ENCODE measurements at places on chromosomes 11 and 22. TPM values are rescaled to one million over a fixed set of nuclear protein-coding genes. Genes with fewer than 3 reads are reported as not detected.

DNA sequence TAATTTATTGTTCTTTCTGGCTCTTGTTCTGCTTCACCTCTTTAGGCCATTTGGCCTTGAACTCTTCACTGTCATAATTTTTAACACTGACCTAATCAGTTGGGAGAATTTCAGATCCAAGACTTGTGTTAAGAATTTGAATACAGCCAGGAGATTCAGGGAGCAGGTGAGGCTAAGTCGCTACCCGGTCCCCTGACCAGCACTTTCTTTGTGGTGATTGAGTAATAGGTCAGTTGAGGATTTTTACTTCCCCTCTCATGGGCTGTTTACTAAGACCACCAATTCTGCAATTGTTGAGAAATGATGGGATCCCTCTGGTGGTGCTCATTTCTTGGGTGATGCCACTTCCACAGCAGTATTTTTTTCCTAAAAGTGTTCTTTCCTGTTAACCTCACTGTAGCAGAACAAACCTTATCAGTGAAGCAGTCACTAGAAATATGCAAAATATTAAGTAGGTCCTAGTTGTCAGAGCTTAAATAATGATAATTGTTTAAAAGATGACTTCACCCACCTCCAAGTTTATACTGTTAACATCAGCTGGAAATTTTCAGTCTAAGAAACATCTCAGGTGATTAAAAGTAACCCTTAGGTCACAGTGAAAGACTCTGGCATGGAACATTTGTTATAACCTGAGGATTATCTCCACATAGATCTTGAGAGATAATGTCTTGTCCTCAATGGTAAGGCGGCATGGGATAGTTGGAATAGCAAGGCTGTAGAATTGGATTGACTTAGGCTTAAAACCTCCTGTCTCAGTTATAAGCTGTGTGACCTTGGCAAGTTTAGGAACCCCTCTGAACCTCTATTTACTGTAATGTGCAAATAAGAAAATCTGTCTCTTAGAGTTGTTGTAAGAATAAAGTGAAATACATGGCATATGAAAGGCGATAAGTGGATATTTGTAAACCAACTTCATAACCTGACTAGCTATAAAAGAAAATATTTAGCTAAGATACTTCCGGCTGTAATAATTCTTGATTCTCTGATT, 41.3 kb downstream of the POLD3 start:
- no peaks in the 10 kb centered on the region for H3K4me1 ChIP-seq
- no peak overlapping the region for H3K27ac ChIP-seq
- no peaks in the 10 kb centered on the region for H3K27me3 ChIP-seq
- no peak overlapping the region for H3K4me3 ChIP-seq

GRCh38 chr22:29994027-29994715, 86.1 kb upstream of the HORMAD2 start:
- no peak overlapping the region for H3K4me3 ChIP-seq
- peaks cover 14% of the 10 kb centered on the region for H3K4me1 ChIP-seq
- H3K27me3 ChIP-seq = no peaks in the 10 kb centered on the region
- H3K36me3 ChIP-seq = peaks cover 75% of the 10 kb centered on the region
- peak overlapping the region; percentile 56 for H3K27ac ChIP-seq
- DNase-seq = no peak

GPHA2 gene
- total RNA-seq = not detected

BCO2 gene
- 3.3 TPM for total RNA-seq

CD3D gene
- 41.7 TPM for total RNA-seq

MRGPRF gene
- total RNA-seq = 21.2 TPM

Data from spleen (tissue), 13 donors.